Fibroblast of the aortic adventitia (primary cell): ENCODE measurements at places on chromosomes 1 and 21. TPM values are rescaled to one million over a fixed set of nuclear protein-coding genes. Genes with fewer than 3 reads are reported as not detected.
A peak's percentile ranks its signal among the peaks of the same experiment; 100 is the strongest.

Gene NPR1
- total RNA-seq, result 1.5 and 24.0 TPM in 2 replicates

- no peak for DNase-seq
Measured at GRCh38 chr1:62212411-62212810, 17.8 kb downstream of the L1TD1 start.

DNA sequence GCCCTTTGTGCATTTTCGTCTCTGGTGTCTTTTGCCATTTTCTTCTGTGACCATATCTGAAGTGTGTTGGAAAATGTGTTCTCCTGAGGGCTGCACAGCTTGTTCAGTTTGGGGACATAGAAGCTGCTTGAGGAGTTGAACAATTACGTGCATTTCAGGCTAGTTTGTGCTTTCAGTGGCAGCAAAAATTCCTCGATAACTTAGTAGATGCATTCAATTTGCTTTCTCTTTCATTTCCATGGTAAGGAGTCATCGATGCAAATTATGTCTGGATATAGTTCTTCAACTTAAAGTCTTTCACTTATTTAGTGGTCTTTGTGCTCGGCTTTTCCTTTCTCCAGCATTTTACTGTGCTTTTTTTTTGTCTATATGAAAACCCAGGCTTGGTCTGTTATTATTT lies 441.5 kb downstream of the PLA2G4A start:
- no peak for DNase-seq

Gene CD52
- not detected in 2 replicates for total RNA-seq

Gene NENF
- total RNA-seq, result 38.4 and 43.3 TPM in 2 replicates

DNA sequence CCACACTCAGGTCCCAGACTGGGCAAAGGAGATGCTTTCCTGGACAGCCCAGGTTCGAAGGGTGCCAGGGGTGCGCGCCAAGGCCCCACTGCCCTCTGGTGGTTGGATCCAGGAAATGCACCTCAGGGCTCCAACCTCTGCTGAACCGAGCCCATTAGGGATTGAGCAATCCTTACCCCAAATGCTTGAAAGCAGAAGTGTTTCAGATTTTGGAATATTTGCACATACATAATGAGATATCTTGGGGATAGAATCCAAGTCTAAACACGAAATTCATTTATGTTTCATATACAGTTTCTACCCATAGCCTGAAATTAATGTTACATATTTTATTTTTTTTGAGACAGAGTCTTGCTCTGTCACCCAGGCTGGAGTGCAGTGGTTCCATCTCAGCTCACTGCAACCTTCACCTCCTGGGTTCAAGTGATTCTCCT lies 57.4 kb downstream of the SLC9A1 start:
- DNase-seq, result peak; percentile 87

Gene TCP10L
- 0.45 TPM in 1 of 2 replicates, not detected in the other for total RNA-seq

GRCh38 chr1:10549904-10550664 lies 75.3 kb downstream of the PEX14 start:
- no peak for DNase-seq

Gene KCNE1
- 0.09 and 0.74 TPM in 2 replicates for total RNA-seq

DNA sequence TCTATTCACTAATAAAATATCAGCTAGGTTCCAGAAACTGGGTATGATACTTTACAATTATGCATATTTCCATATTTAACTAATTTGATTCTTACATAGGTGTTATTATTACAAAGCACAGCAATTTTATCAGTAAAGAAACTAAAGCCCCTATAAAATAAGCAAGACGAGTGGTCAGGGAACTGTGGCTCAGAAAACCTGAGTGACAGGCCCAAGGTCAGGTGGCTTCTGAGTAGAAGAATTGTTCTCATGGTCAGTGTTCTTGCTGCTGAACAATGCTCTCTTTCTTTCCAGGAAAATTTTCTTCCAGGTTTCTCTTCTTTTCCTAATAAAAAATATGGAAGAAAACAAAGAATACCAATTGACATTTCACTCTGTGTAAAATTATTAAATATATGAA lies 2.2 kb upstream of the ATP6V1G3 start:
- DNase-seq, result no peak

GRCh38 chr1:184820956-184821355 lies 66.3 kb upstream of the EDEM3 start:
- no peak for DNase-seq

Gene CCDC17
- 0.72 and 4.0 TPM in 2 replicates for total RNA-seq

- DNase-seq, result peak; percentile 36
Measured at GRCh38 chr1:58768191-58768731, 15.6 kb downstream of the JUN start.

Gene WNT3A
- total RNA-seq, result not detected in 2 replicates

Gene OR6N1
- 0.16 TPM in 1 of 2 replicates, not detected in the other for total RNA-seq

GRCh38 chr1:107141491-107142126 lies 770 bp downstream of the NTNG1 start:
- no peak for DNase-seq

Gene INAVA
- total RNA-seq, result not detected in 2 replicates

Gene DIP2A
- 26.5 and 34.4 TPM in 2 replicates for total RNA-seq

DNA sequence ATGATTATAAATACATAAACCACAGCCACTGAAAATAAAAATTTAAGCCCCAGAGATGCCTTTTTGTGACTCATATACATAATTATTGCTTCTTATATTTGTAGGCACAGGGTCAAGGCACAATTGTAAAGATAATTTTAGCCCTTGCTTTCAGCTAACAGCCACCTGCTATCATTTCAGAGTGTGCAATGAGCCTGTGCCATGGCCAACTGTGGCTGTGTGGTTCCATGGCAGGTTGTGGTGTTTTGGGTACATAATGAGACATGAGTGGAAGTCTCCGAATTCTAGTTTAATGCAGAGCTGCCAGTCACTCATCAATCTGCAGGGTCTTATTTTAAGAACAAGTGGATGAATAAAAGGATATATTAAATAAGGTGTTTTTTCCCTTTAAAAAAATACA lies 346.9 kb upstream of the SNX7 start:
- DNase-seq, result no peak

Gene C1orf21
- 41.0 and 47.3 TPM in 2 replicates for total RNA-seq

DNA sequence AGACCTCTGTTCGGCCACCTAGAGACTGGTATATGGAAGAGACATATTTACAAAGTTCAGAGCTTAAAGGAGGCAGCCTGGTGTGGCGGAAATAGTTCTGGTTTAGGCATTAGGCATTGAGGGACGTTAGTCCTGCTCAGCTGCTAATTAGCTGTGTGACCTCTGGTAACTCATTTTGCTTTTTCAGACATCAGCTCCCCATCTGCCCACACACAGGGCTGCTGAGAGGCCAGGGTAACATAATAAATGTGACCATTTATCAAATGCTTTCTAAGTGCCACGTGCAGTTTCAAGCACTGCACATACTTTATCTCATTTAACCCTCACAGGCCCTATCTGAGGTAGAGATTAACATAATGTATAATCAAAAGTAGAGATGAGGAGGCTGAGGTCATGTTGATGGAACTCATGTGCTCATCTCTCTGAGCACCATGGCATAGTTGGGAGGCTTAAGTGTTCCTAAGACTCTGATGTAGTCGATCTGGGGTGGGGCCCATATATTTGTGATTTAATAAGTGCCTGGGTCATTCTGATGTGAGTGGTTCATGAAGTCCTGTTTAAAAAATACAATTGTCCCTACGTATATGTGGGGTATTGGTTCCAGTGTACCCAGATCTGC lies 267.2 kb upstream of the PLXNA2 start:
- DNase-seq, result no peak

Gene GUCA2A
- total RNA-seq, result not detected in 2 replicates

DNA sequence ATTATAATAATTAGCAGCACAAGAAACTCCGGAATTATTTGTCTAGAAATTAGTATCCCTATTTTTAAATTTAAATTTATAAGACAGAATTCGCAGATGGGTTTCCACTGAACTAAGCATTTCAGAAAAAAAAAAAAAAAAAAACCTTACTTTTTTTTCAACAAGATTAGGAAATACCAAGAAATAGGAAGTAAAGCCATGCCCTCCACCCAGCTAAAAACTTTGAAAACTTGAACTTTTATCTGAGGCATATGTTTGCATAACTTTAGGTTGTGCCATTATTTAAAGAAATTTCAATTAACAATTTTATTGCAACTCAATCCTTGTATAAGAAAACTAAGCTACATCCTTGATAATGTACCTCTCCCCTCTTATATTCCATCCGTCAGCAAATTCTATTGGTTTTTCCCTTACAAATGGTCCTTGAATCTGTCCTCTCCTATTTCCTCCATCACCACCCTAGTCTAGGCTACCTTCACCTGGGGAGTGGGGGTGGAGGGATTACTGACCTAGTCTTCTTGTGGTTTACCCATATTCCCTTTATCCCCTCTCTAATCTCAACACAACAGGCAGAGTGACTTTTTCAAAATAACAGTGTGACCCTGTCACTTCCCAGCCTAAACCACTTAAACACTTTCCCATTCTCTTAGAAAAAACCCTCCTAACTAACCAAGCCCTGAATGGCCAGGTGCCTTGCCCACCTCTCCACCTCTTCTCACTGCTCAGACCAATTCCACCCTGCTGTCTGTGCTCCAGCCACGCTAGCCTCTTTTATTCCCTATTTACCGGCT lies 1.4 kb upstream of the EVI5 start:
- DNase-seq, result no peak

- DNase-seq, result no peak
Measured at GRCh38 chr1:232899839-232900238, 50.6 kb upstream of the NTPCR start.

- DNase-seq, result no peak
Measured at GRCh38 chr1:183379951-183380350, 38.2 kb downstream of the NMNAT2 start.

DNA sequence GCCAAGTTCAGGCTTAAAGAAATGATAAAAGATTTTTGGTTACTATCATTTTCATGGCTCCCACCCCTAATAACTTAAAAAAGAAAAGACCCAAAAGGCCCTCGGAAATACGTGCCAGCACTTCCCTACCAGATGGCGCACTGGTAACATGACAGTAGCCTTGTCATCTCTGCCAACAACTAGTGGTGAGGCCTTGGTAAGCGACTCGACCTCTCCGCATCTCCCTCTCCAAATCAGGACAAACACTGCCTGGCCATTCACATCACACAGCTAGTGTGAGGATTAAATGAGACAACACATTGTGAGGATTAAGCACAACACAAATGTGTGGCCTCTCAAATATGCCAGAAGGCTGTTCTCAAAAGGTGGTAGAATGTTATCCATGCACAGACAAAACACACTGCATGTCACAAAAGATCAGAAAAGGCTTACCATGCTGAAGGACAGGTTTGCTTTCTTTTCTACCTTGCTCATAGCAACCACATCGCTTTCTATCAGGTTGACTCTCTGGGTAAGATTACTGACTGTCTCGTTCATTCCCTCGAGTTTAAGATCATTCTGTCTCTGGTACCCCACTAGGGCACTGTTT lies 16.4 kb downstream of the TEX38 start:
- no peak for DNase-seq
